ENCODE measurements at places on chromosomes 3 and 15.

DNA sequence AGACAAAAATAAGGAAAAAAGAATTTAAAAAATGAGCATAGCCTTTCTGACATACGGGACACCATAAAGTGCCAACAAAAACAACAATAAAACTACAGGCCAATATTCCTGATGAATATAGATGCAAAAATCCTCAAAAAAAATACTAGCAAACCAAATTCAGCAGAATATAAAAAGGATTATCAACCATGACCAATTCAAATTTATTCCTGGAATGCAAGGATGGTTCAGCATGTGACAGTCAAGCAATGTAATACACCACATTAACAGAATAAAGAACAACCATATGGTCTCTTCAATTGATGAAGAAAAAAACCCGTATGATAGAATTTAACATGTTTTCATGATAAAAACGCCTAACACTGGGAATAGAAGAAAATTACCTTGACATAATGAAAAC lies 341.7 kb downstream of the PYDC2 start:
- no peak for DNase-seq

- DNase-seq, result no peak
These were observed 6.2 kb downstream of the RPL22L1 start for GRCh38 chr3:170863816-170864215.

DNA sequence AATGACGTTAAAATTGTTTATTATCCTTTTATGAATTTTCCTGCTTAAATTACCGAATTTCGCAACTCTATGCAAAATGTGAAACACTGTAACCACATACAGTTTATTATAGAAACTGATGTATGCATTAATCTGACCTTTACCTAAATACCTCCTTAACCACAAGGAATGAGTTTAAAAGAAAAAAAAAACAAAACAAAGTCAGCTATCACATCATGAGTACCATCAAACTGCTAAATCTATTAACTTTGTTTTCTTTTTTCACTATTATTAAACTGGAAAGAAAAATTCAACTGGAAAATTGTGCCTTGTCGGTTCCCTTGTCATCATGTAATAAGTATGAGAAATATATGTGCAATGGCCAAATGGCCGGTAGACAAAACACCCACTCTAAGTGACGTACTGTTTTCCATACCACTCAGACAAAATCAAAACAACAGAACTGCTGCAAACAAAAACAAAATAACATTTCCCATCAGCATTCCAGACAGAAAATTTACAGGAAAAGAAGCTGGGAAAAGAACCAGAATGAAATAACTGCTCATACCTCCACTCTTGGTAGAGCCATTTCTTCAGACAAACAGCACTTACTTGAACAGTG lies 415.3 kb downstream of the FOXP1 start:
- no peak for DNase-seq

DNA sequence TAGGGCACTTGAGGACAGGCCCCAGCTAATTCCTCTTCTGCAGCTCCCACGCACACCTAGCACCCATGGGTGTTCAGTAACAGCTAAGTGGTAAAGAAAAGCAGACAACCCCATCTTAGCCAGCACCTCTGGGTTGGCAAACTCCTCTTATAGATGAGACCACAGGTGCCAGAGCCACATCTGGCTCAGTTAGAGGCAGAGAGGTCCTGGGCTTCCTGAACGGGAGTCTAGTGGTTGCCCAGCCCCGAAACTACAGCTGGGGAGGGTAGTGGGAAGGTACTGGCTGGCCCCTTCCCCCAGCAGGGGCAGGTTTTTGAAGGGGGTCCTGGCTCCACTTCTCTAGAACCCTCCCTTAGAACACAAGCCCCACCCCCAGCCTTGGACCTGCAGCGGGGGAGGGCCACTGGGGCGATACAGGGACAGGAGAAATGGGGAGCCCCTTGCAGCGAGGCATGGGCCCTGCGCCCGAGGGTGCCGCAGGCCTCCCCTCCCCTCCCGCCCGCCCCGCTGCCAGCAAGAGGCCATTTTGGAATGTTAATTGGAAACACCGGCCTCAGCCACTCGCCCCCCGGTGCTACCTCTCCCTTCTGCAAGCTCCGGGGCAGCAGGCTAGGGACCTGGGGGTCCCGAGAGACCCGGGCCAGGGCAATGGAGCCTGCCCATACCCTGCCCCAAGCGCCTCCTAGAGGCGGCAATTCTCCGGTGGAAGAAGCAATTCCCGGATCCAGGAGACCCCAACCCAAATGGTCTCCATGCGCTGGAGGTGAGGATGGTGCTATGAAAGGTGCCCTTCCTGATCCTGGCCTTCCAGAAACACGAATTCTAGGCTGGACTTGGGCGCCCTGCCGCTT lies 1.5 kb downstream of the DUSP7 start:
- no peak for DNase-seq

- DNase-seq, result no peak
These were observed 14.8 kb downstream of the FANCD2 start for GRCh38 chr3:10041034-10041433.

DNA sequence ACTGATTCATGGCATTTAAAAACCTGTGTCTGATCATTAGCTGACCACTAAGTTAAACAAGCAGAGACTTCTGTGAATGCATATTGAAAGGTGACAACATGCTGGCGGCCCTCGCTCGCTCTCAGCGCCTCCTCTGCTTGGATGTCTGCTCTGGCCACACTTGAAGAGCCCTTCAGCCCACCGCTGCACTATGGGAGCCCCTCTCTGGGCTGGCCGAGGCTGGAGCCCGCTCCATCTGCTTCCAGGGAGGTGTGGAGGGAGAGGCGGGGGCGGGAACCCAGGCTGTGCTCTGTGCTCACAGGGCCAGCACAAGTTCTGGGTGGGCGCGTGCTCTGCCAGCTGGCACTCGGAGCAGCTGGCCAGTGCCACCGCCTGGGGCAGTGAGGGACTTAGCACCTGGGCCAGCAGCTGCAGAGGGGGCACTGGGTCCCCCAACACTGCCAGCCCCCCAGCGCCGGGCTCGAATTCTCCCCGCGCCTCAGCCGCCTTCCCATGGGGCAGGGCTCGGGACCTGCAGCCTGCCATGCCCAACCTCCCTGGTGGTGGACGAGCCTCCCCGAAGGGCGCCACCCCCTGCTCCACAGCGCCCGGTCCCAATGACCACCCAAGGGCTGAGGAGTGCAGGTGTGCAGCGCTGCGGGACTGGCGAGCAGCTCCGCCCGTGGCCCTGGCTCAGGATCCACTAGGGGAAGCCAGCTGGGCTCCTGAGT lies 252.4 kb downstream of the ZIC4 start:
- DNase-seq, result no peak

GRCh38 chr3:112136046-112136445 lies 3.0 kb upstream of the GCSAM start:
- DNase-seq, result no peak

GRCh38 chr3:32945136-32945535 lies 6.3 kb upstream of the CCR4 start:
- no peak for DNase-seq

GRCh38 chr15:99120050-99120777 lies 15.3 kb downstream of the SYNM start:
- DNase-seq, result no peak

DNA sequence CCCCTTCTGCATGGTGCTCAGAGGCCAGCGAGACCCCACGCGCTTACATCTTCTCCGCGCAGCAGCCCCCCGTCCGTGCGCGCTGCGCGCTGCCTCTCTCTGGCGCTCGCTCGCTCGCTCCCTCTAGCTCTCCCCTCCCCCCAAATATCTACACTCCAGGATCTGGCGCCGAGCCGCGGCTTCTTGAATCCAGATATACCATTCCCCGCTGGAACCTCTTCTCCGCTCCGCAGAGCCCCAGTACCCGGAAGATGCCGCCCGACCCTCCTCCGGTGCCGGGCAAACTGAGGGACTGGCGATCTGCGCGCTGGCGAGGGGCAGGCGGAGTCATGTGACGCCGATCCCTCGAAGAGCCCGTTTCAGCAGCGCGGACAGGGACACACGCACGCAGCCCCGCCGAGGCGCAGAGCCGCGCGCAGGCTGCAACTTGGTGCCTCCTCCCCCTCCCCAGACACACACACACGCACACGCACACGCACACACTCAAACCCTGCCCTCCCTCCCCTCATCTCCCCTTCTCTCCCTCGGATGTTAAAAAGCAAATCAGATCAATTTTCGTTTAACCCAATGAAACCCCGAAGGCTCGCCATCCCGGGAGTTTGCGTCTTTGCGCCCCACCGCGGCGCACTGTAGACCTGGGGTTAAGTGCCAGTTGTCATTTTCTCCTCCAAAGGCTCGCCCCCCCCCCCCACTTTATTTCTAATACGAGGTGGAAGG lies at the start of gene RASGRF1:
TSS of gene RASGRF1 (minus strand) at position 294 of the 717 bp plus-strand sequence. CDS start at position 12, 282 bp downstream.
- no peak for DNase-seq

- DNase-seq, result no peak
These were observed 8.0 kb upstream of the RAD54L2 start for GRCh38 chr3:51530485-51530884.

DNA sequence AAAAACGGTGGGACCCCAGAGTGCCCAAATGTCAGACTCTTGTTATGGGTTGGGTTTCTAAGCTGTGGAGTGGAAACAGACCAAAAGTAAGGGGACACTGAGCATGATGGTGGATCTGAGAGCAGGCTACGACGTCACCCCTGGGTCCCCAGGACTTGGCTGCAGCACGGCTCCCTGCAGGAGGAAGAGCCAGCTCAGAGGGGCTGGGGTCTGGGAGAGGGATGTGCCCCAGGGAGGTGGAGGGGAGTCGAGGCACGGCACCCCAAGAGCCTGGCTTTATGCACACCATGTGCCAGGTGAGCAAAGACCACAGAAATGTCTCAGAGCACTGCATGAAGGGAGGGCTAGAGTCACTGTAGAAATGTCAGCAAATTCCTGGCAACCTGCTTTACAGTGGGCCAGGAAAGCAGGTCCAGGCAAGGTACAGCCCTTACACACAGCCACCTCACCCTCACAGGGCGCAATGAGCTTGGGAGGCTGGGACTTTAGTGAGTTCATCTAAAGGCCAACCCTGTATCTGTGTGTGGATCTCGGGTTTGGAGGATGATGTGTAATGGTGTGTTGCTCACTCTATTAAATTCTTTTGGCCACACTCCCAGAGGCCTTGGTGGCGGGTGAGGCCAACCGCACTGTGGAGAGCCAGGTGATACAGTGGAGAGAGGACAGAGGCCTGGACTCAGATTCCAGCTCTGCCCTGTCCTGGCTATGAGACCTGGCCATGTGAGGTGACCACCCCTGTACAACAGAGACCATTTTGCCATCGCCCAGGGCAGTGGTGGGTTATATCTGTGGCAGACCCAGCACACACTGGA lies 14.1 kb downstream of the CTSH start:
- no peak for DNase-seq

GRCh38 chr15:98547275-98547674 lies 101.1 kb upstream of the IGF1R start:
- DNase-seq, result no peak

DNA sequence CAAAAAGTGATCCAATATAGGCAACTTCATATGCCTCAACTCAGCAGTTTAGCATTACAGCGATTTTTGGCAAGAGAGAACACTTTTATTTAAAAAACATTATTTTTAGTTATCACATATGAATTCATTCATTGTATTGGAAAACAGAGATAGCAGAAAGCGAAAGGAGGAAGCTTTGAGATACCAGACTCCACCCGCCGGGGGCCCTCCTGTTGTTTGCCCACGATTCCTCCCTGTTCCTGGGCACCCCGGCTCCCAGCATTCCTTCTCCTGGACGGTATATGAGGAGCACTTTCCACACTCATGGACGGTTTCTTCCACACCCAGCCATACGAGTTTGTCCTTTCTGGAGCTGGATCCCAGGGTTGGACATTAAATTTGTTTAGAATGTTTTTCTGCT lies 18.2 kb downstream of the APBA2 start:
- DNase-seq, result no peak

- no peak for DNase-seq
These were observed 79.1 kb upstream of the MEF2A start for GRCh38 chr15:99486371-99487336.

GRCh38 chr3:100103558-100104441 lies 10.5 kb downstream of the FILIP1L start:
- peak; percentile 35 for DNase-seq

DNA sequence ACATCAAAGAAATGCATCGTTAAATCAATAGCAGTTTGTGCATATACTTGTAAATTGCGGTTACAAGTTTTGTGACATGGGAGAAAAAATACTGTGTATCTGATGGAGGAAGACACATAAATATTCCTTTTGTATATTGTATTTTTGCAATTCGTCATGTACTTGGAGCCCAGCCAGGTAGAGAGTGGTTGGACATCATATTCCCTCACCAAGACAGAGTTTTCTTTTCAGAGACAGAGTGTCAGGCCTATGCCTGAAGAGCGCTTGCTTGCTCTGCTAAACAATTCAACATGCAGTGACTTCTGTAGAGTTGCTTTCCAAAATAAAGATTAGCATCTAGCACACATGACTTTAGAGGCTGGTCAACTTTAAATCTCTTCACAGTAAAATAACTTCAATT lies 24.8 kb upstream of the MEIS2 start:
- no peak for DNase-seq

GRCh38 chr3:183172051-183172639 lies 9.6 kb upstream of the LAMP3 start:
- DNase-seq, result no peak

GRCh38 chr3:148464246-148464645 lies 233.5 kb upstream of the AGTR1 start:
- no peak for DNase-seq

- no peak for DNase-seq
These were observed 4.4 kb upstream of the BAHD1 start for GRCh38 chr15:40436116-40436891.

- DNase-seq, result no peak
These were observed 21.5 kb downstream of the NR2F2 start for GRCh38 chr15:96351761-96352603.

GRCh38 chr3:9876991-9877390 lies 3.1 kb downstream of the CIDEC start:
- DNase-seq, result no peak

- no peak for DNase-seq
These were observed 12.4 kb downstream of the GLCE start for GRCh38 chr15:69172847-69173246.

DNA sequence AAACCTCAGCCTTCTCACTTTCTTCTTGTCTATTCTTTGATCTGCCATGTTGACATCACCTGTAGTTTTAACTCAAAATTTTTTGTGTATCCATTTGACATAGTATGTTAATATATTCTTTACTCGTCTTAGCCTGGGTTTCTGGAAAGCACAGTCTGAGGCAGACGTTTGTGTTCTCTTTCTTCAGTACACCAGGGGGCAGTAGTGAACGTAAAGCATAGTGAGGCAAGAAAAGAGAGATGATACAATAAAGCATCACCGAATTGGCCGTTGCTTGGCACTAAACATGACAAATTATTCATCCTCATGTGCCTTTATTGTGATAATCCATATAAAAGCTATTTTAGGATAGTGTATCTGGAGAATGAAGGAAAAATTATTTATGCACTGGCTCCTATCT lies 141.0 kb upstream of the MYRIP start:
- no peak for DNase-seq

DNA sequence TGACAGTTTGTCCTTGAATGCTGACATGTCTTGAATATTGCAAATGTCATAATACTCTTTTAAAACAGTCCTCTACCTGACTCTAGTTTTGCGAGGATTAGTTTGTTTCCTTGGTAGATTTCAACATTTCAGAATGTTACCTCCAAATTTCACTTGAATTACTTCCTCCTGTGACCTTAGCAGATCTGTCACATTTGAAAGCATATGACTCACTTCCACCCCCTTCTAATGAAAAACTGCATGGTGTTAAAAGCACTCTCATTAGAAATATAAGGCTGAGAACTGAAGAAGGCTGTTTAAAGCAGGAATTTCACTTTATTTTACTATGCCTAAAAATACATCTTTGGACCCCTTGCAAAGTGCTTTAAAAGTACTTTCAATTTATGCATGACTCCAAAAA lies 598.7 kb upstream of the TGFBR2 start:
- DNase-seq, result no peak

- no peak for DNase-seq
These were observed 208.8 kb upstream of the CTDSPL start for GRCh38 chr3:37652851-37653250.

GRCh38 chr15:40826423-40827075 lies 2.0 kb downstream of the PPP1R14D start:
- DNase-seq, result no peak

All from GM13976 (cell line).